ENCODE measurements at places on chromosomes 6 and 20.

GRCh38 chr6:55058682-55059081 is 115.6 kb upstream of the HCRTR2 start:
- no peak for DNase-seq

GRCh38 chr20:23222531-23223200 is 127.9 kb upstream of the NXT1 start:
- no peak for DNase-seq

DNA sequence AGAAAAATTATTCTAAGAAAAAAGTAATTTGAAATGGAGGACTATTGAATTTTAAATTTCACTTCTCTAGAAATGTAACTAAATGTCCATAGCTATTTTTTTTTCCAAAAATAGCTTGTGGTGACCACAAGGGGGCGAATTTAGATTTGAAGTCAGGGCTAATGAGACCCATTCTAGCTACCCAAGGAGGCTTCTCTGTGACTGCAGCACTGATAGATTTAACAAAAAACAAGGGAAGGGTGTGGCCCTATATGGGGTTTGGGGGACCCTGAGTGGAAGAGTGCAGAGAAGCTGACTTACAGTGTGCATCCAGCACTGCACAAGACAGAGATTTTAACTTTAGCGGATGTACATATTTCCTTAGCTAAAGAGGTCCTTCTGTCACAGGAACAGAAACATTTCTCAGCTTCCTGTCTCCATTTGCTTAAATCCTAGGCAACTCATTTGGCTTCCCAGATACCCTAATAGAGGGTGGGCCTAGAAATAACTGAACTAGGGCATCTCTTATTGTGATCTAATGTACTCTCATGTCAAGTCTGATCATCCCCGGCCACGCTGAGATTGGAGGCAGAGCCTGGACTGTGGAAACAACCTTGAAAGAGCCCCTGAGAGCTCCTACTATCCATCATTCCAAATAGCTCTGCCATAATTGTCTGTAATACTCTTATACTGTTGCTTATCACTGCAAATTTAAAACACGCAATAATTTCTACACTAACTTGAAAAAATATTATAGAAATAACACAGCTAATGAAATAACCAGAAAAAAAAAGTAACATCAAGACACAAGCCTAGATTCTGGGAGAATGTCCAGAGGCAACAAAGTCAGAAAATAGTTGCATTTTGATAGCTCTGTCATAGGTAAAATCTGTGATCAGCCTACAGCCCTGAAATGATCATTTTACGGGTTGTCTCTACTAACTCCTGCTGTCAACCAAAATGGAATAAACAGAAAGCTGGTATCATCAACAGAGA is 93.6 kb downstream of the SNAP91 start:
- DNase-seq: peak; percentile 13

- DNase-seq: no peak
Measured at GRCh38 chr6:89604653-89605052, 33.9 kb downstream of the LYRM2 start.

DNA sequence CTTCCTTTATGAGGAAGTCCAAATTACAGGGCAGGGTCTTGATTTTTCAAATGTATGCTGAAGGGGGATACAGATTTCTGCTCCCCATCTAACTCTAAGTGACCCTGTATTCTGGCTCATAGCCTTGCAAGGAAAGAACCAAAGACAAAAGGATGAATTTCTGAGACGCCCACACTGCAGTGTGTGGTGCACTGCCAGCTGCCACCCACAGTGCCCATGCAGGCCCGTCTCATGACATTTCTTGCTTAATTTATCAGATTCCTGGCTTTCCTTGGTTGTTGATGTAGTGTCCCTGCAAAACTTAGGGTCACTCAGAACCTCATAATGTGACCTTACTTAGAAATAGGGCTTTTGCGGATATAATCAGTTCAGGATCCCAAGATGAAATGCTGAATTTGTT is 68.0 kb downstream of the CBLN4 start:
- no peak for DNase-seq

GRCh38 chr6:101401792-101402621 is 8.5 kb downstream of the GRIK2 start:
- no peak for DNase-seq

GRCh38 chr20:4937407-4938319 is 63.6 kb downstream of the SLC23A2 start:
- DNase-seq: no peak

DNA sequence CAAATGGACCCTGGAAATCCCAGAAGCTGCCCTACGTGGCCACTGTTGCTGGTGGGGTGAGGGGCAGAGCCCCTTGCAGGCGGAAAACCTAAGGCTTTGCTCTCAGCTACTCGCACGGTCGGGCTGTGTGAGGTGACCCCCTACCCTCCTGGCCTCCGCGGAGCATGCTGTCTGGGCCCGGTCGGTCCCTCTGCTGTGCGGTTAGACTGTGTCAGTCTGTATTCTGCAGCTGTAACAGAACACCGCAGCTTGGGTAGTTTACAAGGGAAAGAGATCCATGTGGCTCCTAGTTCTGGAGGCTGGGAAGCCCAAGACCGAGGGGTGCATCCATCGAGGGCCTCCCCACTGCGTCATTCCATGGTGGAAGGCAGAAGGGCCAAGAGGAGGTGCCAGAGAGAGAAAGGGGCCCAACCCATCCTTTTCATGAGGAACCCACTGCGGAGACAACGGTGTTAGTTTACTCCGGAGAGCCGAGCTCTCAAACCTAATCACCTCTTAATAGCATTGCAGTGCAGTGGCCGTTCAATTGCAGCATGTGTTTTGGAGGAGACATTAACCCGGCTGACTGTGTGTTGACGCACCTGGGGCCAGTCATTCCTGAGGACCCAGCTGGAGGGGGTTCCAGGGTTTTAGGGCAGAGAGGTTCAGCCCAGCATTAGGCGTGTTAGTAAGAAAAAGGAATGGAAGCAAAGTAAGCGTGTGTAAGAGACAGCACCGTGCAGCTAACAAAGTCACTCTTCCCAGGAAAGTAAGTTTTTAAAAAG is 18.3 kb downstream of the COL9A3 start:
- no peak for DNase-seq

GRCh38 chr20:37379967-37380828 is 34.3 kb downstream of the SRC start:
- DNase-seq: no peak

GRCh38 chr6:137000825-137001224 is 43.9 kb downstream of the IL20RA start:
- DNase-seq: no peak

- DNase-seq: no peak
Measured at GRCh38 chr6:125821825-125822281, 31.1 kb downstream of the NCOA7 start.

- peak; percentile 77 for DNase-seq
Measured at GRCh38 chr20:46022411-46023147, 6.4 kb upstream of the SLC12A5 start.

- DNase-seq: no peak
Measured at GRCh38 chr6:115004982-115005381, 662.2 kb upstream of the HS3ST5 start.

GRCh38 chr6:148866657-148867268 is 119.9 kb downstream of the UST start:
- DNase-seq: no peak

DNA sequence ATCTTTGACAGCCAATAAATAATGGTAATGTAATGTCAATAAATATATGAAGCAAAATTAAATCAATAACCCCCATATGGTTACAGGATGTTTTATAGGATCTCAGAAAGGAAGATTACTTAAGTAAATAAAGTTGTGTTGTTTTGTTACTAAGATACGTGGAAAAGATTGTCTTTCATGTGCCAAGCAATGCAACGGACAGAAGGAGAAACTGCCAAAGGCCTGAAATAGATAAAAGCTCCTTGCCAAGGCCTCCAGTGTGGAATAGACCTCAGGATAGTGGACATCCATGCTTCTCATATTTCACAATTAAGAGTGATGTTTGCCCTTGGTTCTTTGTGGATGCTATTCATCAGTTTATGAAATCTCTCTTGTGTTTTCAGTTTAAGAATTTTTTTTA is 16.4 kb upstream of the FNDC1 start:
- no peak for DNase-seq

DNA sequence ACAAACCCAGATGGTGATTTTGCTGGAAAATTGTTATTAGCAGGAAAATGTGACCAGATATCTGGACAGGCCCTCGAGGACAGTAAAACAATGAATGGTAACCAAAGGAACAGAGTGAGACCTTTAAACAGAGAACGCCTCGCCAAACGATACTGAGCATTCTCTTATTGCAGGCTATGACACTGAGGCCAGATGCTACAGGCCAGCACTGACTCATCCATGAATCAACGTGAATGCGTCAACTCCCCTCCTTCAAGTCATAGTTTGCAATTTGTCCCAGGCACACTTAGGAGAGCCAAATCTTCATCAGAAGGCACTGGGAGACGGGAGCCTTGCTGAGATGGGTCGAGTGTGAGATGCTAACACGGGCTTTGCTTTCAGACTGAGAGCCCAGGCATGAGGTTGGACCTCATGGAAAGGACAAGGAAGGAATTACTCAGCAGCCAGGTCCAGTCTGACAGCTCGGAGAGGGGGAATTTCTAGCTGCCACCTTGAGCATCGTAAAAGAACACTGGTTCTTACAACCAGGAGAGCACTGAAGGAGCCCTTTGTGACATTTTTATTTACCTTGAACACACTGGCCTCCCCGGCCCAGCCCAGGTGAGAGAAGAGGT is 60.7 kb downstream of the BMP7 start:
- no peak for DNase-seq

DNA sequence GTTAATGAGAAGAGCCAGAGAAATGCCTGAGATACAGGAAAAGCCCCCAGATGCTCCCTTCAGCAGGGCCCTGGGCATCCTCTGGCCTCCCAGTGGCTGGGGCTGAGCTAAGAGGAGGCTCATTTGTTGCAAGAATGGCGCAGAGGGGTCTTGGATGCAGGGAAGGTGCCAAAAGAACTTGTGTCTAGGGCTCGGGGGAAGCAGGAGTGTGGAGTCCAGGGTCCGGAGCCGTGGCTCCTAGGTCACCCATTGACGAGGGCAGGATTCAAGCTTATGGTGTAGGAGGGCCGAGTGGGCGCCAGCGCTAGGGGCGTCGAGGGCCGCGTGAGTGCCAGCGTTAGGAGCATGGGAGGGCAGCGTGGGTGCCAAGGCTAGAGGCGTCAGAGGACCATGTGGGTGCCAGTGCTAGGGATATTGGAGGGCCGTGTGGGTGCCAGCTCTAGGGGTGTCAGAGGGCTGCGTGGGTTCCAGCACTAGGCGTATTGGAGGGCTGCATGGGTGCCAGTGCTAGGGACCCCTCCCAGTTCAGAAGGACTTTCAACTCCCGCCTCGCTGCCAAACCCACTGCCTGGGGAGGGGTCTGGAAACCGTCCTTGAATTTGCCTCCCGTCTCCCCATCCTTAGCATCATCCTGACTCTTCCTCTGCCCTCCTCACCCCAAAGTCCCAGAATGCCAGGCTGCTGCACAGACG is 250.5 kb upstream of the AFDN start:
- no peak for DNase-seq

DNA sequence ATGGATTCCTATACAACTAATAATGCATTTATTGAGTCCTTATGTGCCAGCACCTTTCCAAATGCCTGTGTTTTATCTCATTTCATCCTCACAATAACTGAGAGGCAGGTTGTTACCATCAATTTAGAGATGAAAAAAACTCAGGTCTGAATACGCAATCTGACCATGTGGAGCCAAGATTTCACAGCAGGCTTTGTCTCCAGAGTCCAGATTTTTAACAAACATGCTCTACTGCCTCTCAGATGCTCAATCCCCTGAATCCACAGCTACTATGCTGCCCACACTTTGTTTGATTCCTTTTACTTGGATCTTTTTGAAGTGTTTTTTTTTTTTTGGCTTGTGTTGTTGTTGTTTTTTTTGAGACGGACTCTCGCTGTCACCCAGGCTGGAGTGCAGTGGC is 46.8 kb downstream of the B4GALT5 start:
- DNase-seq: no peak

- no peak for DNase-seq
Measured at GRCh38 chr6:114955363-114955762, 612.5 kb upstream of the HS3ST5 start.

DNA sequence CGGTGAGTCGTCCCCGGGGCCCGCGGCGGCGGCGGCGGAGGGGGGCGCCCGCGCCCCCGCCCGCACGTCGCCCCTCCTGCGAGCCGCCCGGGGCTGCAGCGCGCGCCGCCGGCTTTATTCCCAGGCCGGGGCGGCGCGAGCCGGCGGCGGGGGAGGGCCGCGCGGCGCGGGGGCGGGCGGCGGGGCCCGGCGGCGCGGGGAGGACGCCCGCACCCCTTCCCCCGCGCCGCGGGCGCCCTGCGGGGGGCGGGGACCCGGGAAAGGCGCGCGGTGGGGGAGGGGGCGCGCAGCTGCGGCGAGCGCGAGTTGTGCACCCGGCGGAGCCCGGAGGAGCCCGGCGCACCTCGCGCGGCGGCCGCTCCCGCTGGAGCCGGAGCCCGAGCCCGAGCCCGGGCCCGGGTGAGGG is 646 bp downstream of the HMGA1 start:
- peak; percentile 30 for DNase-seq

DNA sequence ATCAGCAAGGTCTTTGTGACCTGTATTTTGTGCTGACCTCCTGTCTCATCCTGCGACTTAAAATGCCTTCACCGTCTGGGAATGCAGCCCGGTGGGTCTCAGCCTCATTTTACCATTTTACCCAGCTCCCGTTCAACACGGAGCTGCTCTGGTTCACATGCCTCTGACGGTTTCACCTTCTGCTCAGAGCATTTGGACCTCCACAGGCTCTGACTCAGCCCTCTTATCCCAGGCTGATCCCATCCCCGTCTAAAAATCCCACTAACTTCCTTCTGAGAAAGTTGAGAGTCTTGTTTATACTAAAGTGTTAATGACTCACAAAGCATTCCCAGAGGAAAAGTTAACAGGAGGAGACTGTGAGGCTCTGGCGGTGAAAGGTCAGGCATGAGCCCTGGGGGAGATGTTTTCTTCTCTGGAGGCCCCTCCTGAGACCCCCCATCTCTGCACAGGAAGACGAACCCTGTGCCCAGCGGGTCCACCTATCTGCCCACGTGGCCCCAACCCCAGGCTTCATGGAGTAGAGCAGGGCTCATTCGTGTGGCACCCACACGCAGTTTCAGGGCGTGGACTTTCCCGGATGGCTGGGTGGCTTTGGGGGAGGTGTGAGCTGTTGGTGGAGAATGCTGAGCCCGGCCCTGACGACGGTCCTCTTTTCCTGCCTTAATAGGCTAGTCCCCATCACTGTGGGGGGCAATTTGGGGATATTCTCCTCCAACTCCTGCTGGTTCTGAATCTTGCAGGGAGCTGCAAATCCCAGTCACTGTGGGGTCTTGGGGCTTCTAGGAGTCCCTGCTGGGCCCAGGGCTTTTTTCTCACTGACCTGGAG is 3.3 kb upstream of the BIRC7 start:
- no peak for DNase-seq

DNA sequence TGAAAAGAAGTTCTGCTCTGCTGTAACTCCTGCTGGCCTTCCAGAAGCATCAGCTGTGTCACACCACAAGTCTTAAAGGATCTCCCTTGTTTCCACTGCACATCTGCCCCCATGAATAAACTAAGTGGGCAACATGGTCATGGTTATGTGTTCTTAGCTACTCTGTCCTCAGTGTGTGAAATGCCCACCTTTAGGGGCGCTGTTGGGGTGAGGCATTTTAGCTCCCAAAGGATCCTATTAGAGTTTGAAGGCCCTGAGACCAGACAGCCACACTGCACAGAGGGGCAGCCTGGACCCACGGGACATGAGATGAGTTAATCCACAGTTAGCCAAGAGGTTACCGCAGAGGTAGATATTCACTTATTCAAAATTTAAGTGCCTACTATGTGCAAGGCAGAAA is 294.3 kb upstream of the QKI start:
- DNase-seq: no peak

Data from CD4-positive, alpha-beta T cell treated with Interleukin-4 for 1 hour (primary cell).